Stimulated activated CD4-positive, alpha-beta T cell treated with anti-CD3 and anti-CD28 coated beads, Interleukin-1b, Interleukin-23, amount 100 ng/mL, for 4 hours (primary cell): ENCODE measurements at places on chromosomes 12 and 14.

DNA sequence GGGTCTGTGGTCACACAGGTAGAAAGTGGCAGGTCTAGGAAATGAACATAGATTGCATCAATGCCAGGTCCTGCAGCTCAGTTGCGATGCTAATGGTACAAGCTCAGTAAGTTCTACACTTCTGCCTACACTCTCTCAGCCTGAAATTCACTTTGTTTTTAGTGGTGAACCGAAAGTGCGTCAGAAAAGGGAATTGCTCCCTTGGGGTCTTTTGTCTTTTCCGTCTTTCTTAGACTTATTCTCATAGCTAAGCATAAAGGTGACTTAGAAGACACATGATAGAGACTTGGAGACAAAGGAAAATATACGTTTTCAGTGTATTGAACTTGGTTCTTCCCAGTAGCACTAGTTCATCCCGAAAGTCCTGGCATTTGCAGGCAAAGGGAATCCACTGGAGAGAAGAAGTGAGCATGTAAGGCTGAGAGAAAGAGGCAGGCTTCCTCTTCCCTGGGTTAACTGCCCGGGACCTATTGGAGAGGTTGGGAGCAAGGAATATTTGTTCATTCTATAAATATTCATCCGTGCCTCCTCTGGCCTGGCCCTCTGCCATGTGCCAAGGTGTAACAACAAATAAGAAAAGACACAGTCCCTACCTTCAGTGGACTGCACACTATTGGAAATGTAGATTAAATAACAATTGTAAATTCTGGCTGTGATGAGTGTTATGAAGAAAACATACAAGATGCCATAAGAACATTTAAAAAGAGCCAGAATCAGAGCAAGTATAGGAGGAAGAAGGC lies 785.8 kb downstream of the MED13L start:
- DNase-seq = no peak

- DNase-seq = peak; percentile 33
These were observed 53.9 kb downstream of the ANAPC7 start for GRCh38 chr12:110349514-110350151.

- no peak for DNase-seq
These were observed 96.3 kb downstream of the GALC start for GRCh38 chr14:87896393-87897380.

DNA sequence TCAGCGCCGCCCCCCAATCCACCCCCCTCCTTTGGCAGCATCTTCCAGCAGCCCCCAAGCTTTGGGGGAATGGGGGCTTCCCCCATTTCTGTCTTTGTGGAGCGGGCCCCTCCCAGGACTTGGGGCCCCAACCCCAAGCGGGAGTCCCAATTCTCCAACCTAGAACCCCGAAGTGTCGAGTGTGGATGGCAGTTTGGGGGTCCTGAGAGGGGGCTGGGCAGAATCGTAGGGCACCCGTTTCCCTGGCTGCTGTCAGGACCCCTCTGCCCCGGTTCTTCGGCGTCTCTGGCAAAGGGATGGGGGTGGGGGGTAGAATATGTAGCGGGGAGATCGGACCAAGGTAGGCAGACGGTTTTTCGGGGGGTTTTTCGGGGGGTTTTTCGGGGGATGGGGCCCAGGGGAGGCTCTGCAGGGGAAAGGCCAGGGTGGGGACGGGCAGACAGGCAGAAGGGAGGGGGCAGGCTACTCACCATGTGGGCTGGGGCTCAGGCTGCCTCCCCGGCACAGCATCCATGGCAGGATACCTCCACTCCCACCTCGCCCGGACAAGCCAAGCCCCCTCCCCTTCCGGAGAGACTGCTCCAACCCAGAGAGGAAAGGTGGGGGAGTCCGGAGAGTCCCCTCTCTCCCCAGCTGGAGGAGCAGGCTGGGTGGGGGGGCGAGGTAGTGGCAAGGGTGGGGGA lies 739 bp downstream of the JPH4 start:
- no peak for DNase-seq

DNA sequence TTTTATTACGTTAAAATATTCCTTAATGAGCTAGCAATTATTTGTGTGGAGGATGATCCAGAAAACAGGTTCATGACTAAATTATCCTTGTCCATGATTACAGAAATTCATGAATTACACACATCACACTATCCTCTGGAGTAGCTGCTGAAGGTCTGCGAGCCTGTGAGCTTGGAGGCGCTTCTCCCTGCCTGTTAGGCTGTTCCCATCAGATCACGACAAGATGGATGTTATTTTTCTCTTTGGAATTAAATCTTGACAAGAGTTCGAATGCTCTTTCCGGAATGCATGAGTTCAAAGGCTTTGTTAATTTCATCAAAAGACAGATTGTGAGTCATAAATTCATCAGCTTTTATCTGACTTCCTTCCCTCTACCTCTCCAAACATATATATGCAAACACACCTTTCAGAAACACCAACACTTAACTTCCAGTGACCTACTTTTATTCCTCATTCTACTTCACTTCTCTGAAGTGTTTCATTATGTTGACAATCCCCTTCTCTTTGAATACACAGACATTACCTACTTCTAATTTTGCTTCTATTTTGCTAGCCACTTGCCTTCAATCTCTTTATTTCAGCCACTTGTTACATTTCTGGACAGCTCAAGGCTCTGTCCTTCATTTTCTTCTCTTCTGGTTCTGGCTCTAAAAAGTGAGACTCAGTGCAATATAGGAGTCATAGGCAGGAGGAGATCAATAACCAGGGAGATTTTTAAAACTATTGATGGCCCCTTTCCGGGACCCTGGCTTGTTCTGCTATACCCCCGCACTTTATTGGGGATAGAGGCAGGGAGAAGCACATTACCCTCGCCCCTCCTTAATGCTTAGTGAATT lies 274.6 kb downstream of the BTG1 start:
- DNase-seq = no peak

GRCh38 chr14:64942531-64943111 lies at the start of gene GPX2:
Gene GPX2 (minus strand): TSS chr14:64942745. CDS start chr14:64942726, 19 bp downstream.
- DNase-seq = no peak

DNA sequence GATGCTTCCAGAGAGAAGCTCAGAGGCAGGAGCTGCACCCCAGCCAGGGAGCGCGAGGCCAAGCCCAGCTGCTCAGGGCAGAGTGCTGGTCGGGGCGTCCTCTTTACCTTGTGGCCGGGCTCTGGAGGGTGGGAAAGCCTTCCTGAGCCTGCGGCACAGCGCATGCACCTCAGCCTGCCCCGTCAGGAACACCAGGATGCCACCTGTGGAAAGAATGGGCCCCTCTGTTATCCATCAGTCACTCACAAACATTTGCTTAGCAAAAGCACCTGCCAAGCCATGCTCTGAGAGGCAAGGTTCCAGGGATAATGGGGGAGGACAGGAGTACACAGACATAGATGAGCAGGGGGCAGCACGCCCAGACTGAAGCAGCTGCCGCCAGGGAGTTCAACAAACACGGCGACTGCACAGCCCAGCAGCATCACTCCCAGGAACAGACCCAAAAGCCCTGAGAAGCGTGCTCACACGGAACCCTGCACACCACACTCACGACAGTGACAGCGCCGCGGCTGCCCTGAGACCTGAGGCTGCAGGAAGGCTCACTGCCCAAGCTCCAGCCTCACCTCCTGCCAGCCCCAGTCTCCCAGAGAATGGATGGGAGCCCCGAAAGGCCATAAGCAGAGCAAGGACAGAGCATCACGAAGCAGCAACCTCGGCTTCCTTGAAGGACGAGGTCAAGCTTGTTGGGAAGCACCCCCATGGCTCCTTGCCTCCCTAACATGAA lies 21.8 kb downstream of the DHX37 start:
- no peak for DNase-seq

DNA sequence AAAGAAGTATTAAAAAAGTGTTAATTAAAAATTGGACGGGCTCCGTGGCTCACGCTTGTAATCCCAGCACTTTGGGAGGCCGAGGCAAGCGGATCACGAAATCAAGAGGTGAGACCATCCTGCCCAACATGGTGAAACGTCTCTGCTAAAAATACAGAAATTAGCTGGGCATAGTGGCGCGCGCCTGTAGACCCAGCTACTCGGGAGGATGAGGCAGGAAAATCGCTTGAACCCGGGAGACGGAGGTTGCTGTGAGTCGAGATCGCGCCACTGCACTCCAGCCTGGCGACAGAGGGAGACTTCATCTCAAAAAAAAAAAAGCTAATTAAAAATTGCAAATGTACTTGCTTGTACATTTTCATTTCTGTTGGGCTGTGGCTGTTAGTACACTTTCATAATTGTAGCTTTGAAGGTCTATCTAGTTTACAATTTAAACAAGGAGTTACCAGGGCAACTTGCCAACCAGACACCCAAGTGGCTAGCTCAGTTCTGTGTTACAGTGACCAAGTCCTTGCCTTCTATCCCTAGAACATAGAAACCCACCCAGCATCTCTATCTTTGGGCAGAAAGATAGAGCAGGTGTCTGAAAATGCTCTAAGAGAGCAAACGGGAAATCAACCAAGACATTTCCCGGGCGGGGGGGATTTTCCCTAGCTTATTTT lies 1.2 kb downstream of the COA8 start:
- no peak for DNase-seq

- DNase-seq = no peak
These were observed 4.3 kb downstream of the GALNT9 start for GRCh38 chr12:132324841-132325732.

DNA sequence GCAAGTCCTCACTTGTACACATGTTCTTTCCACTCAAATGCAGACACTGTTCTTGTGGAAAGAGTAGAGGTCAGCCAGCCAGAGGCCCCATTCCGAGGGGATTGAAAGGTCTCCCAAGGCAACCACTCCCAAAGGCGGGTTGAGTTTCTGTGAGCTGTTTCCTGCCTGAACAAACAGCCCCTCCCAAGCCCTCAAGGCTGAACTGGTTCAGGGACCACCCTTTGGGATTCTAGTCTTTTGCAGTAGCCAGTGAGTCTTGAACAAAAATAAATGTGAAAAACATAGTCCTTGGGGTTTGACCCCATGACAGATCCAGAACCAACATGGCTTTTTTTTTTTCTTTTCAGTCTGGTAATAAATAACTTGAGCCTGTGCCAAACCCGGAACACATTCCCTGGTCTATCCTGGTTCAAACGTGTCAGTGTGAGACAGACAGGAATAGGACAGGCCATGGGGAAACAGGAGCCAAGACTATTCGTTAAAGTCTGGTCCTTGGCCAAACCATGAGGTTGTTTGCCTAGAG lies 17.6 kb upstream of the STK38L start:
- no peak for DNase-seq

DNA sequence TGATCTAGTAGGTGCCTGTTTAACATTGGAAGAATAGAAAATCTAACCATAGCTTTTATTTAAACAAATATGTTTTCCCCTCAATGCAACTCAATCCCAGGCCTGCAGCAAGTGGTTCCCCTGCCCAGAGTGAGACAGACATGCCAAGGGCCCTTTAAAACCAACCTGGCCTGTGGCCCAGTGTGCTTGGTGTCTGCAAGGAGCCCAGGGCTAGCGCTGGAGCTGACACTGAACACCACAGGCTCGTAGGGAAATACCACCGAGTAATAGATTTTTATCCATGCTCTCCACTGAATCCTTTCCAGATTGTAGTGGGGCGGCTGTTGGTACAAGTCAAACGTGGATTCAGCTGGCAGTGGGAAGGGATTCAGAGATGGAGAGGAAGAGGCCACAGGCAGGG lies 95.6 kb upstream of the NRXN3 start:
- no peak for DNase-seq

DNA sequence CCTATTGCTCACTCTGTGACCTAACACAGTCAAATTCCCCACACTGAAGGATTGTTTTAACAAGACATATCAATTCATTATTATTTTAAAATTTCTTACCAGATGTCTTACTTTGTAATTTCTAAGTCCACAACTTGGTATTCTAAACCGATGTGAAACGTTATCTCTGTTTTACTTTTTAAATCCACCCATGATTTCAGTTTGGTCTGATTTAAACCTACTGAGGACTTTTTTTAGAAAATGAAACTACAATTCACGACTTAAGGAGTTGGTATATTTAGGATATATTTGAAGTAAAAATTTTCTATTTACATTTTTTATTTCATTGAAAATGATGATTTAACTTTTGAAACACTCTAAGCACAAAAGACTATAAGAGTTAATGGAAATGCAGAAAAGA lies 35.1 kb upstream of the GRIP1 start:
- no peak for DNase-seq

GRCh38 chr12:119803381-119803791 lies 73.7 kb downstream of the CIT start:
- DNase-seq = no peak

GRCh38 chr12:9961106-9961505 lies 10.1 kb upstream of the CLEC12A start:
- no peak for DNase-seq

- no peak for DNase-seq
These were observed 119.3 kb downstream of the LMNTD1 start for GRCh38 chr12:25433581-25434325.

- DNase-seq = no peak
These were observed 61.7 kb upstream of the RFLNA start for GRCh38 chr12:124233041-124233796.

DNA sequence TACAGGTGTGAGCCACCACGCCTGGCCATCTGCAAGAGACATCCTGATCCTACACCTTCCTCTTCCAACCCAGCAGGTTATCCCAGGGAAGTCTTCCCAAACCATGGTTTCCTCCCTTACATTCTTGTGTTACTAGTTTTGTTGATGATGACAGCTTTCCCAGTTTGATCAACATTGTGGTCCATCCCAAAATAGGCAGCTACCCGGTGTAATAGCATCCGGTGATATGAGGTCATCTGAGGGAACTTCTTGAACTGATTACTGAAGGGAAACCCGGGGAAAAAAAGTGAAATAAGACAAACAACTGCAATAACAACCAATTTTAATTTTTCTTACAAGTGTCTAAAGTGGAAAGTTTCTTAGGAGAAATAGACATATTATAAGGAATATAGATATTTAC lies 45.3 kb upstream of the STAC3 start:
- DNase-seq = no peak

DNA sequence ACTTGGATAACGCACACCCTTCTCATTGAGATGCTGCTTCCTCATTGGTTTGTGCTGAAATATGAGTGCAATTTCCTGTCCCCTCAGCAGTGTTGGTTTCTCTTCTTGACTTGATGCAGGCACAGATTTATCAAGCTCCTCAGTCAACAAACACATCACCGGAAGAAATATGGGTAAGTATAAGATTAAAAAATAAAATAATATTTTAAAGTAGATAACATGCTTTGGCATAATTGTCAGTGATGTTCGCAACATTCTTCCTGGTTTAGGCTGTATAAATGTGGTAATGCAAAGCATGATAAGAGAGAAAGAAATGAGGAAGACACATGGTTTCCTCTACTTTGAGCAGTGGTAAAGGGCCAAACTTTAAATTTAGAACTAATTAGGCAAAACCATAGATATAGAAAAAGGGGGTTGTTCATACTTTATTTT lies at the start of gene GPR65:
TSS of gene GPR65 (plus strand) at position 86 of the 432 bp plus-strand sequence. CDS start 5,713 bp downstream, outside the sequence.
- DNase-seq = no peak

DNA sequence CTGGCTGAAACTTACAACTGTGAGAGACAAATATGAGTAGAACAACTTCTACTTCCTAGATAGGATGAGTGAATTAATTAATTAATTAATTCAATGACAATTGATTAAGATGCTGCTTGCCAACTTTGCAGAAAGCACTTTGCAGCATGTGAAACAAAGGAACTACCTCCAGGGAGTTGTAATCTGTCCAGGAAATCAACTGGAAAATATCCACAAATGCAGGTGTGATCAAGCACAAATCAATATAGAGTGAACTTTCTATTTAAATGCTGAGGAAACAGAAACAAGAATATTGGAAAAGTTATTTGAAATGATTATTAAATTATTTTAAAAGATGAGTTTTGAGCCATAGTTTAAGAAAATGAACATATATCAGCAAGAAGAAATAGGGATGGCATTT lies 163.9 kb upstream of the ARID2 start:
- DNase-seq = no peak

- no peak for DNase-seq
These were observed 13.1 kb downstream of the EVL start for GRCh38 chr14:100078216-100078803.

GRCh38 chr12:90428881-90429280 lies 526.1 kb downstream of the CCER1 start:
- DNase-seq = no peak
